ENCODE measurements at places on chromosomes 11 and 22.
A peak's percentile ranks its signal among the peaks of the same experiment; 100 is the strongest.

DNA sequence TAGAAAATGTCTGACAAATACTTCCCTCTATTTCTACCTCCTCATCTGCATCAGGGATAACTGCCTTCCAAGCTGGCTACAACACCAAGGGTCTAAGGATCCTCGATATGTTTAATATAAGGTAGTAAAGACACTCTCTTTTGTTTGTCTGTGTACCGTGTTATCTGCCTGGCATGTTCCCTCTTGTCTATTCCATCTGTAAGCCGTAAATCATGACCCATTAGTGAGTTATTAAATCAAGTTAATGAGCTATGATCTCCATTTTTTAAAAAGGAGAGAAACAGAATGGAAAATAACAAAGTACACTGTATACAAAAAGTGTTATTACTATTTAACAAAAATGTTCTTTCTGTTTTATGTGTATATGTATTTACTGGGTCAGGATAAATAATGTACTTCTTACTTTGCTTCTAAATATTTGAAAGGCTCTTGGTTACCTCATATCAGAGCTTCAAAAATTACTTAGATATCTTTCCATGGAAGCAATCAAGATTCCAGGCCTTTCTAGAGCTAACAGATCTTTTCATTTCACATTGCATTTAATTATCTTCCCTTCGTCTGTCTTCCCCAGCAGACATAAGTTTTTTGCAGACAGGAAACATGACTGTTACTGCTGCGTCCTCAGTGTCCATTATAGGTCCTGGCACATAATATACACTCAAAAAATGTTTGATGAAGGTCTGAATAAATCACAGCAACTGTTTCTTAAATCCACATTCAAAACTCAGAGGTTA lies 342.6 kb upstream of the CCDC90B start:
- no peak for DNase-seq

GRCh38 chr11:17730608-17731462 lies 3.7 kb upstream of the KCNC1 start:
- peak; percentile 21 for DNase-seq

- DNase-seq: no peak
Measured at GRCh38 chr22:31085928-31086327, 4.8 kb downstream of the SMTN start.

- DNase-seq: no peak
Measured at GRCh38 chr11:93169950-93170561, 27.7 kb downstream of the SLC36A4 start.

GRCh38 chr11:73422886-73423285 lies 46.7 kb downstream of the RELT start:
- no peak for DNase-seq

GRCh38 chr11:112780351-112781087 lies 180.7 kb upstream of the NCAM1 start:
- no peak for DNase-seq

DNA sequence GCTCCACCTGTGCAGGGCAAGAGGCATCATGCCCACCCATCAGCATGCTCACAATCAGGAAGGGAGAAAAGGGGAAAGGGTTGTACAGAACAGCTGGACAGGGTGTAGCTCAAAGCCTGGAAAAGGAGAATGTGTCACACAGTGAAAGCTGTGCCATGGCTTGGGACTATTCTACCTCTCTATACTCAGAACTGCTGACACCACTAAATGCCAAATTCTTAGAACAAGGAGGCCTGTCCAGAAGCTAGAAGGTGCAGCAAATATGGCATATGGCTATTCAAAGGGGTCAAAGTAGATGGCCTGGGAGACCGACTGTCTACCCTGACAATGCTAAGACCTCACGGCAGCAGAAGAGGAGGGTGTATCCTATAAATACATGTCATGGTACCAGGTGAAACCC lies 12.8 kb downstream of the HPS4 start:
- DNase-seq: no peak

GRCh38 chr11:65576867-65577755 lies 1.3 kb downstream of the EHBP1L1 start:
- DNase-seq: no peak

- no peak for DNase-seq
Measured at GRCh38 chr22:22812031-22812905, 75.3 kb upstream of the IGLL5 start.

DNA sequence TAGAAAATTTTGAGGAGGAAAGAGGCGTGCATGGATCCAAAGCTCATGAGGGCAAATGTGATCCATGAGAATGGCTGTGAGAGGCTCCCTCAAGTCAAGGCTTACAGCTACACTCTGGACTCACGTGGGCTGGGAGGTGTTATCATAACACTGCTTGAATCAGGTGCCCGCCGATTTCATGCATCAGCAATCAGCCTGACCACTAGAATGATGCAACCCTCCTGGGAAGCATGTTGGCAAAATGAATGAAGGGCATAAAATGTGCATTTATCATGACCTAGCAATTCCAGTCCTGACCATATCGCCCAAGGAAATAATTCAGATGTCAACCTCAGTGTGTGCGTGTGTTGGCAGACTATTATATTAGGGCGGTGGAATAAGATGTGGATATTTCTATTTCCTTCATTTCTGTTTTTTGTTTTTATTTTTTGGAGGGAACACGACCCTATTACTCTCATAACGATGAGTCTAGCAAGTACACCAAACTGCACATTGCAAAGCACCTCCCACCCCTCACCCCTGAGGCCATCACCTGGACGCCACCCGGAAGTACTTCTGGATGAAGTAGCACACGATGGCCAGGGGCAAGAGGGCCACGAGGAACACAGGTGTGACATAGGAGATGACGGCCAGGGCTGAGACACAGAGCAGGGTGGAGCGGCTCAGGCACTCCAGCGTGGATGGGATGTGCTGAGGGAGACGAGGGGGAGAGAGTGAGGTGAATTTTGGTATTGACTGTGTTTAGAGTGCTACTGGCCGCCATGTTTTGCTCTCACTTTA lies 15.7 kb upstream of the KCNJ11 start:
- DNase-seq: no peak

DNA sequence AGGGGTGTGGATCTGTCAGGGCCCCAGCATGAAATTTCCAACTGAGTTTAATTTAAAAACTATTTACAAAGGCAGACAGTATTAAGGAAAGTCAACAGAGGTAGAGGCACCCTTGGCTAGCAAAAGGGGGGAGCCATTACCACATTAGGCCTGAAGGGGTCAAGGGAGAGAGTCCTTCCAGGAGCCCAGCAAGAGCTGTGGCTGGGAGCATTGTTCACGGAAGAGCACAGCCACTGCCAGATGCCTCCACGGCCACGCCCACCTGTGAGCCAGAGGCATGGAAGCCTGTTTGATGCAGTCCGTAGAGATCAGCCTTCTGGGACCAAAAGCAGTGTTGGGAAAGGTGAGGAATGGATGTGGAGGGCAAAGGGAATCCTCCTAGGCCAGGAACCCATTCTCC lies 102.6 kb downstream of the GALNT18 start:
- DNase-seq: no peak

- no peak for DNase-seq
Measured at GRCh38 chr11:76997512-76997911, 36.7 kb upstream of the B3GNT6 start.

- DNase-seq: no peak
Measured at GRCh38 chr11:69640995-69641581, at the start of gene CCND1. Gene CCND1, plus strand, starts transcription at chr11:69641156. Its CDS starts 158 bp downstream, at chr11:69641314.

DNA sequence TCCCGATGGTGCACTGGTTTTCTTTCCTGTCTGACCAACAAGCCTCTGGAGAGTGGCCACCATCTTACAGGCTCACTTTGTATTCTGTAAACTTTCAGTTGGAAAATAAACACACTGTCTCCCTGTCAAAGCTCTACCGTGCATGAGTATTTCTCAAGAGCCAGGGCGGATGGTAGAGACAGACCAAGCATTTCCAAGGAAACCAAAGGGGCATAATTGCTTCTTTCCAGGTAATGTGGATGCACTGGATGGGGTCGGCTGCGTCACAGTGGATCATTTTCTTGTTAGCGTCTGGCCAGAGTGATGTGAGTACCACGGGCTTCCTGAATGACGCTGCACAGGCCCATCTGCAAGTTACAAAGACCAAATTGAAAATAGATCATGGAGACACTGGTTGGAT lies 5.1 kb upstream of the SEZ6L start:
- no peak for DNase-seq

- DNase-seq: no peak
Measured at GRCh38 chr11:12402025-12402424, 24.7 kb downstream of the PARVA start.
